ENCODE measurements at places on chromosomes 2 and 18.
A peak's percentile ranks its signal among the peaks of the same experiment; 100 is the strongest.

DNA sequence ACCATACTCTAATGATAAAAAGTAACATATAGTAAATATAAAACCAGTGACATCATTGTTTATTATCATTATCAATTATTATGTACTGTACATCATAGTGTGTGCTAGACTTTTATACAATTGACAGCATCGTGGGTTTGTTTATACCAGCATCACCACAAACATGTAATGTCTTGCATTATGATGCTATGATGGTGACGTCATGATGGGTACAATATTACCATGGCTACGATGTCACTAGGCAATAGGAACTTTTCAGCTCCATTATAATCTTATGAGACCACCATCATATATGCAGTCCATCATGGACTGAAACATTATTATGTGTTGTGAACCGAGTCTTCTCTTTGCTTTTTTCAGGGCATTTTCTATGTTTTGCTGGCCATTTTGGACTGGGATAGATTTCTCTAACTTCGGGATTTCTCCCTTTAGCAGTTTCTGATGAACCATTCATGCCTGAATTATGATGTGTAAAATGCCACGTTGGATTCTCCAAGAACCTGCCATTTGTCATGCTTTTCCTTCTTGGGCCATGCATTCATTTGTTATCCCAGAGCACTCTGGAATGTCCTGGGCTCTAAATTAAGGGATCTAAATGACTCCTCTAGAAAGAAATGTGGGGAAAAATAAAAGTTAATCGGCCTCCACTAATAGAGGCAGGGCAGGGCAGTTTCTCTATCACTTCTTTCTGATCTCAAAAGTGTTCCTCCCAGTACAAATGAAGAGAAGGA is 325.6 kb upstream of the TNP1 start:
- no peak for DNase-seq

GRCh38 chr18:57754577-57755338 is 48.4 kb downstream of the ATP8B1 start:
- DNase-seq: no peak

DNA sequence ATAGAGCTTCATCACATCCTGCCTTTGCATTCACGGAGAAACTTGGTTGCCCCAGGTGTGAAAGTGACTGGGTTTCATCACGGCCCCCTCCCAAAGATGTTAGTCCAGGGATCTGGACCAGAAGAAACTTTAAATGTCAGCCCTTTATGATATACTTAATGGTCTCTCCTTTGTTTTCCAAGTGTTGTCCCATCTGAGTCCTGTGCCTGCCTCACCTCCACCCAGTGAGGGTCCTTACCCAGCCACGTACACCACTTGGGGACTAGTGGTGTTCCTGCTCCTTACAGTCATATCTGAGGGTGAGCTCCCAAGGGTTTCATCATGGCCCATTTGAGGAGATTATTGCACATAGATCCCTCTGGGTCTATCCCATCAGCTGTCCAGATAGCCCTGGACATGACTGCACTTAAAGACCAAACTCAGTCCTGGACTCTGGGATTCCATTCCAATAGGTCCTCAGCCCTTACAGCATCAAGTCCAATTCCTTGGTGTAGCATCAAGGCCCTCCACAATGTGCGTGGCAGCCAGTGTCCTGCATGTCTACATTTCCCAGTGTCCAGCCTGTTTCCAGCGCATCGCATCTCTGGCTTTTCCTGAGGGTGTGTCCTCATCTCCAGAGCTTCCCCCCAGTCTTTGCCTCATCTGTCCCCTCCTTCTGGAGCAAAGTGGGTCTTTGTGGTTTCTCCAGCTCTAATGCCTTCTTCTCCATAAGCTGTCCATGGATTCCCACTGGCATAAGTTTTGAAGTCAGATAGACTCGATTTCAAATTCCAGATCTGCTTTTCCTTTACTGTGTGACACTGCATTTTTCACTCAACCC is 351.6 kb downstream of the MYCN start:
- no peak for DNase-seq

DNA sequence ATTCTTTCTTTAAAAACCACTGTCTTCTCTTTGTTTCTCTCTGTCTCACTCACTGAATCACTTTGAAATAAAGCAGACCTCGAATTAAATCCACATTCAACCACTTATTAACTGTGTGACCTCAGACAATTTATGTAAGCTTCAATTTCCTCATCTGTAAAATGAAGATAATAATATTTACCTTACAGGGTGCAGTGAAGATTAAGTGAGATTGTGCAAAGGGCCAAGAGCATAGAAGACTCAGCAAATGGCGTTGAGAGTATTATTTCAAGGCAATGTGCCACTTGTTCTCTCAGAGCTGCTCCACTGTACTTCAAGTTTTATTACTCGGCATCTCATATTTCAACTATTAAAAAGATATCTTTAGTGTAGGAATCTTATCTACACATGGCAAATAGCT is 454.2 kb upstream of the HNRNPA3 start:
- no peak for DNase-seq

DNA sequence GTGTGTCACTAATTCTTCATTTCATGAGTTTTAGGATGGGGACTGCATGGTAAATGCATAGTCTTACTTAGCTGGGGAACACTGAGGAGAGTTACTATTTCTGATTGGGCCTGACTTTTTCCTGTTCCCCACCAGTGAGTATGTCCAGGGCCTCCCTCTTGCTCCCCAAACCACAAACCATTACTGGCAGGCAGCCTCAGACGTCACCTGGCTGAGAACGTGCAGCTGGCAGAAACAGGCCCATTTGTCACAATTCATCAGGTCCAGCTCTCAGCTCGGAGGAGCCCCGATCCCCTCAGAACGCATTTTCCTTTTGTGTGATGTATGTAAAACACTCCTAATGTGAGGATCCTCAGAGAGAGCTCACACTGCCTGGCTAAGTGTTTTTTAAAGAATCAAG is 71.7 kb upstream of the SIX3 start:
- no peak for DNase-seq

GRCh38 chr2:221675201-221675908 is 103.3 kb upstream of the EPHA4 start:
- no peak for DNase-seq

- DNase-seq: no peak
Observed at GRCh38 chr2:6958616-6959235, 41.5 kb downstream of the RNF144A start.

DNA sequence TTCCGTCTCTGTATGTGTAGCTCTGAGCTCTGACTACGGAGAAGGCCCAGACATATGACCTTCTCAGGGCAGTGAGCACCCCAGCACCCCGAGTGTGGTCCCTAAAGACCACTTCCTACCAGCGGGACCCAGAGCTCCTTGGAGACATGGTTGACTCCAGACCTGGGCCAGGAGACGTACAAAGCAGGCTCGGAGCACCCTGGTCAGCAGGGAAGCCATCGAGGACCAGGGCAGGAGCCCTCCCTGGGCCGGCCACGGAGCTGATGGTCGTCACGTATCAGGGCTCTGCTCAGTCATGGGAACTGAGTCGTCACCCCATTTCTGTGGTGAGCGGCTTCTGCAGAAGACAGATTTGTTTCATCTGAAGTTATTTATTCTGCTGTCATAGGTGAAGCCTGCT is 12.8 kb upstream of the NEU4 start:
- no peak for DNase-seq

DNA sequence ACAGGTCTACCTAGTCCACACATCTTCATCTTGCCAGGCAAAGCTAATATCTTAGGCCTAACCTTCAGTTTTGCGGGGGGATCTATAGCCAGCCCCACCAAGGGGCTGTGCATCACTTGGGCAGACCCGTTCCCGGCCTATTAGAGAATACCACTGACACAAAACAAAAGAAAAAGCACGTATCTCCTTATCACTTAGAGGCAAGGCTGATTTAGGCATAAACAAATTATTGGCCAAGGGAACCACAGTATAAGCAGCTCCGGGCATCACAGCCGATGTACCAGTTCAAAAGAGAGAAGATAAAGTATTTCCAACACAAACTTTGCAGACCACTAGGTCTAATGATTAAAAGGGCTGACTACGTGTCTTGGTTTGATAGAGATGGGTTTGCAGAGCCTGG is 248.0 kb downstream of the TCF4 start:
- no peak for DNase-seq

- no peak for DNase-seq
Observed at GRCh38 chr2:44211183-44211582, 42.5 kb downstream of the PPM1B start.

DNA sequence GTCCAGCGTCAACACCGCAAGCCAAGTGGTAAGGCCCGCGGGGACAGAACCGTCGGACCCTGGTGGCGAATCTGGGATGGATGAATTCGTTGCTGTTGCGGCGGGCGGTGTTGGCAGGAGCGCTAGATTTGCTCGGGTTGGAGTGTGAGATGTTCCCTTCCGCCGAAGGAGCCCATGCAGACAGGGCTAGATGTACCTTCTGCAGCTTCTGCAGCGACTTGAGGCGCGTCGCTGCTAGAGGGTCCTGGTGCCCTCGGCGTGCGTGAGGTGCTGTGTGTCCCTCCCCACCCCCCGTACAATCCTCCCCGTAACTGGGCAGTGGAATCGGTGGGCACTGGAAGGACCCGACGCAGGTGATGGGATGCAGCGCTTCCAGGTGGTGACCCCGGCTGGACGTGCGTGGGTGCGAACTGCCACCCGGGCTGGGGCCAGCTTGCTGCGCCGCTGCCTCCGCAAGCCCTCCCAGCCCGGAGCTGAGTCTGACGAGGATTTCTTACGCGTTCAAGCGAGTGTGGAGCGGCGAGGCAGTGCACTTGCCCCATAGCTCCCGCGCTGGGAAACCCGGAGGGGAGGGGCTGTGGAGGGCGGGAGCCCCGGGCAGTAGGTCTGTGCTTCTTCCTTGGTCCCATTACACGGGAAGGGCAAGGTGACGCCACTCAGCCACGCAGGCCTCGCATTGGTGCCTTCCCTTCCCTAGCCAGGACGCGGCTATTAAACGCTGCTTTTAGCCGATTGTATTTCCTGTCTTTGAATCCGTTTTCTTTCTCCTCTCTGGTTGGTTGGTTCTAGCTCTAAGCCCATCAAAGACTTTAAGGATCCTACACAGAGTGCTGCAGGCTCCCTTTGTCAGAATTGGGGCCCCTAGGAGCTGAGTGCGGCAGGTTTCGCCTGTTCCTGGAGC is 34.2 kb downstream of the CHRNA1 start:
- peak; percentile 15 for DNase-seq

DNA sequence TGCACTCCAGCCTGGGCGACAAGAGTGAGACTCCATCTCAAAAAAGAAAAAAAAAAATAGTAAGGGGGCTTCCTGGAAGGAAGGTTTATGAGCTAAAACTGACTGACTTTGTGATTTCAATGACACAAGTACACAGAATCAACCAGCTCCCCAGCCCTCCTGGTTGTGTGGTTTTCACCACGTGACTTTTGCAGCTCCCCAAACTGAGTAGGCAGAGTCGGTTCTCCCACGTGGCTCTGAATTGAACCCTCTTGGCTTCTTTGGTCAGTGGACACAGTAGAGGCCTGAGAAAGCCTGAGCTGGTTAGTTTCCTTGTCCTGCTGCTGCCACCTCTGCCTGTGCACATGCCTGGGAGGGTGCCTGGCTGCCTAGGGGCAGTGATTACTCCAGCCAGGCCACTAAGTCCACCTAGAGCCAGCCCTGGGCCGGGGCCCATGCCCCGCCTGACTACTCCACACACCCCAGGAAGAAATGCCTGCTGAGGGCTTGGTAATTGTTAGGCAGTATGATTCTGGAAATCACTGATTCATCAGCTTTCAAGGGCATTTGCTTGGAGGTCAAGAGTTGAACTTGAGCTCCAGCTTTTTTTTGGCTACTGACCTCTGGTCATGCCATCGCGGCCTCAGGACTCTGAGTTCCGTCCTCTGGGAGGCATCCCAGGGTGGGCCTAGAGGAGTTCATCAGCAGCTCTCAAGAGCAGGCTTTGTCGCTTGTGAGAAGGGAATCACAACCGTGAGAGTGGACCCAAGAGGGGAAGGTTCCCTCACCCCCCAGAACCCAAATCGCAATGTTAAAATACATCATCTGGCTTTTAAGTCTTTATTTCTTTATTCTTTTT is 431.9 kb upstream of the HS6ST1 start:
- no peak for DNase-seq

DNA sequence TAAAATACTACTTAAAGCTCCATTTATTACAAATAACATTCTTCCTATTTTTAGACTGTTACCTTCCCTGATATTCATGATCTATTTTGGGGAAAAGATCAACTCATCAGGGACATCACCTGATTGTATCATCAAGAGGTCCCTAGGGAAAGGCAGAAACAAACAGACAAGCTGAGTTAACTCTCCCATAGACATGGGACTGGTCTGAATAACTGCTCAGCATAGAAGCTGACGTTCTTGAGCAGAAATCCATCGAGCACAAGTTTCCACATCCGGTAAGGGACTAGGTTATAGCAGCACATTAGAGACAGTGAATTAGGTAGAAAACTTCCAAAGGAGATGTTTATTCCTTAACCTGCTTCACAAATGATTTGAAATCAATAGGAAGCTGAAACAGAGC is 1100.4 kb upstream of the SLC39A10 start:
- DNase-seq: no peak

- DNase-seq: no peak
Observed at GRCh38 chr2:13650586-13651180, 933.9 kb downstream of the TRIB2 start.

DNA sequence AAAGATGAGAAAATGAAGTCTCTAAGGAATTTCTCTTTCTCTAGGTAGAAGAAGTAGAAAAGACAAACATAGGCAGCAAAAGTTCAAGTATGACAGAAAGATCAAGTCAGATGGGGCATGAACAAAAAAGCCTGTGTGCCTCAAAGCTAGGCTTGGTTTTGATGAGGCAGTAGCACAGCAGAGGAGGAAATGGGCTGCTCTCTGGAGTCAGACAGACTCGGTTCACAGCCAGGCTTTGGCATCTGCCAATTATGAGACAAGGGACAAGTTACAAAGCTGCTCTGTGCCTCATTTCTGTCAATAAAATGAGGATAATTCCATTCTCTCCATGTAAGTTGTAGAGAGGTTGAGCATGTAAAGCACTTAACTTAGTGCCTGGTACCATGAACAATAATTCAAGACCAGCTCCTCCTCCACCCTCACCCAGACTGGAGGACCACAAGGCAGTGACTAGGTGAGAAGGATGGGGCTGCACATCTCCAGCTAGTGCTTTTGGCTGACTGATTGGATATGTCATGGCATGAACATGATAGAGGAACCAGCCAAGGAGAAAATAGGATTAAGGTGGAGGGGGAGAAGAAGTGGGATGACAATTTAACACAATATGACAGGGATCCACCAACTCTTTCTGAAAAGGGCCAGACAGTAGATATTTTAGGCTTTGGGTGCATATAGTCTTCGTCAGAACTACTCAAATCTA is 84.6 kb downstream of the TMEM163 start:
- DNase-seq: no peak

DNA sequence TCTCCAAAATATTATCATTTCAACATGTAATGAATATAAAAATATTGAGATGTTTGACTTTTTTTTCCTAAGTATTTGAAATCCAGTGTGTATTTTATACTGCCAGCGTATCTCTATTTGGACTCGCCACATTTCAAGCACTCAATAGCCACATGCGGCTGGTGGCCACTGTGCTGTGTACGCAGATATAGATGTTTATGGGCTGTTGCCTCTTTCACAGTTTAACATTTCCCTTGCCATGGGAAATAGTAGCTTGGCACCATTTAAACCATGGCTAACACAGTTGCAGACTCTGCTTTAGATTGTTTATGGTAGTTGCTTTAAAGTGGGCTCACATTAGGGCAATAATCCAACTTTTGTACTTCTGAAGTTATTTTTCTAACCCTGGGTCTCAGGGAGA is 136.6 kb upstream of the ITGB6 start:
- DNase-seq: no peak

GRCh38 chr2:47112665-47113435 is 42.3 kb downstream of the STPG4 start:
- DNase-seq: no peak

Measured in suppressor macrophage (primary cell).